ENCODE measurements at places on chromosomes 7 and 10.
A peak's percentile ranks its signal among the peaks of the same experiment; 100 is the strongest.

DNA sequence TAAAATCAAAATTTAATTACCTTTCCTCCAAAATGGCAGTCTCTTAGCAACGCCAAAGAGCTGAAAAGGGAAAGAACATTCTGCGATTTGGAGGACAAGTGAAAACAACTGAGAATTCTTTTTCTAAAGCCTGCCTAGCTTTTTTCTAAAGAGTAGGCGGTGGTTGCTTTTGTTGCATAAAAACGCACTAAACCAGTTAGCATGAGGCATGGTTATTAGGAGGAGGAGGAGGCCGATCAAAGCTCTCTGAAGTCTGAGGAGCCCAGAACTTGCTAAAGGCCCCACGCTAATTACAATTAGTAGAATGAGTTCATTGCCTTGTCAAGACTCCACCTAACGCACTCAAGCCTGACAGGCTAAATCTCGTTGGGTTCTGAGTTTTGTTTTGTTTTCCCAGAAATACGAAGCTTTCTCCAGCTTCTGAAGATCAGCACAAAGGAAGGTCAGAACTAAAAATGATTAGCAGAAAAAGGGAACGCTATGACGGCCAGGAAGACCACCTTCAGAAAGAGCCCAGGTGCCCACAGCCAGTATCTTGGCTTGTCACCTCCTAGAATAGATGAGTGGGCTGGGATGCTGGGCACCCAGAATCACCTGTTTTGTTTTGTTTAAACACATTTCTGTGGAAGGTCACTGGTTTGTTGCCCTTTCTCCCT, 72.0 kb downstream of the FGFR2 start:
- no peak for DNase-seq

DNA sequence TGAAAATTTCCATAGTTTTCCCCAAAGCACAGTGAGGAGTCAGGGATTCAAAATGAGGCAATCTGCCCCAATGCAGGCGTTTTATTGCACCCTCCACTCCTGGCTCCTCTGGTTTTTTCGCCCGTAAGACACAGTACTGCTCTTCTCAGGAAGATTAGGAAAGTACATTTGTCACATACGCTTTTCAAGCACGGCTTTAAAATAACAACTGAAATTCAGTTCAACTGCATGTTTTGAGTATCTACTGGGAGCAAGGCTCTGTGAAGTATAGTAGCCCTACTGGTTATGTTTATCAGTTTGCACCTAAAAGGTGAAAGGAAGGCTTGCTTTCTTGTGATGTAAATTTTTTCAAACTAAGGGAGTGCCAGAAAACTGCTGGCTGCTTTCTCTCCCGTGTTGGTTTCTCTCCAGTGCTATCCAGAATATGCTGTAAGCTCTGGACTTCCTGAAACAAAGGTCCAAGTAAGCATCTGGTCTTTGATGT, 1.9 kb upstream of the SGMS1 start:
- no peak for DNase-seq

DNA sequence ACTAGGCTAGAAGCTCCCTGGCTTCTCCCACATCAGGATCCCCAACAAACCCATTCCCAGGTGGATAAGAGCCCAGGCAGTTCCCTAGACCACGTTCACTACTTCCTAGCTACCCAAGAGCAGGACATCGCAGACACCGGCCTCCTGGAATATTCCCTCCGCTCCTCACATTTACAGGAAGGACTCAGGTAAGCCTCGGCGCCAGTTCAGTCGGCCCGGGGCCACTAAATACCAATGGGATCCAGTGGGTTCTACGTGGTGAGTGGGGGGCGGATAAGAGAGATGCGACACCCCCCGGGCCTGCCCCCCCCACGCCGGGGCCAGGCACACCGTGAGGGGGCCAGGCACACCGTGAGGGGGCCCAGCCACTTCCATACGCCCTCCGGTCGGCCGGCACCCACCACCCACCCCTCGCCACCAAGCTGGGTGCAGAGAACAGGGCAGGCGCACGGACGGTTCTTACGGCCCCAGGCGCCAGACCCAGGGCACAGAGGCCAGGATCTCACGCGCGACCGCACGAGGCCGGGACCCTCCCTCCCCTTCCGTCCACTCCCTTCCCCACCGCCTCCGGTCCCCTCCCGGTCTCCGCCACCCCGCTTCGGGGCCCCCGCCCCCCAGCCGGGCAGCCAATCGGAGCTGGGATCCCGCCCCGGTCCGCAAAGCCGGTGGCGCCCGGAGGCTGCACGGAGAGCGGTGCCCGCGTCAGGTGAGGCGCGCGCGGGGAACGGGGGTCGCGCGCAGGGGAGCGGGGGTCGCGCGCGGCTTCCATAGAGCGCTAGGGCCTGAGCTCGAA, at the start of gene BLVRA:
TSS of gene BLVRA (plus strand) at position 652 of the 793 bp plus-strand sequence. CDS start 12,479 bp downstream, outside the sequence.
- DNase-seq: peak; percentile 86

- no peak for DNase-seq
Observed at GRCh38 chr7:123751821-123752220, 3.0 kb upstream of the WASL start.

DNA sequence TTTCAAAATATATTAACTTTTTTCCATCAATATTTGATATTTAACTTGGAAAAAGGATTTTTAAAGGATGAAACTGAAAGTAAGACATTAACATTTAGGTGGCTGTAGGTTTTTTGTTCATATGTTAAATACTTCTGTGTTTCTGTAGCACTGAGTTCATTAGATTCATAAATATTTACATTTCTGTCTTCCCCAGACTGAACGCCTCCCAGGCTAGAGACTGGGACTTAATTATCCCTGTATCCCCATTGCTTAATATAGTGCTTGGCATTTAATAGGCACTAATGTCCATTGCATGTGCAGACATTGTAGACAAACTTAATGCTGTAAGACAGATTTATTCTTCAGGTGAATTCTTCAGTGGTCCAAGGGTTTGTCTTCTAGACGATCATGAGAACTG, 7.4 kb downstream of the PTPN12 start:
- DNase-seq: no peak

GRCh38 chr10:49158915-49159314, 25.1 kb upstream of the FAM170B start:
- DNase-seq: no peak

DNA sequence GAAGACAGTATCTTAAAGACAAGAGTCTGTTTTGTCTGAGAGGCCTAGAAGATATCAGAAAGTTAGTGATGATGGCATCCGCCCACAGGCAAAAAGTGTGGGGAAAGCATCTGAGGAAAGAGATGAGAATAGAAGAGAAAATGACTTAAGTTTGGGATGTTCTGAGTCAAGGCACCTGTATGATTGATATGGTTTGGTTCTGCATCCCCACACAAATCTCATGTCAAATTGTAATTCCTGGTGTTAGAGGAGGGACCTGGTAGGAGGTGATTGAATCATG, 568.2 kb upstream of the MGMT start:
- DNase-seq: no peak

- no peak for DNase-seq
Observed at GRCh38 chr10:60384011-60384410, 5.7 kb downstream of the ANK3 start.

GRCh38 chr7:2162959-2163358, 69.8 kb downstream of the MAD1L1 start:
- no peak for DNase-seq

GRCh38 chr7:151769188-151769821, 107.6 kb downstream of the PRKAG2 start:
- DNase-seq: peak; percentile 48

- no peak for DNase-seq
Observed at GRCh38 chr7:128203047-128203491, 38.0 kb upstream of the LEP start.

GRCh38 chr7:132080467-132080866, 495.8 kb downstream of the PLXNA4 start:
- no peak for DNase-seq

GRCh38 chr10:12484002-12484918, 134.9 kb downstream of the CAMK1D start:
- DNase-seq: no peak

- DNase-seq: peak; percentile 21
Observed at GRCh38 chr10:7625836-7626235, 40.9 kb downstream of the ITIH5 start.

- DNase-seq: no peak
Observed at GRCh38 chr10:104666106-104666505, 25.0 kb downstream of the SORCS3 start.

- no peak for DNase-seq
Observed at GRCh38 chr7:99090771-99091542, 53.0 kb downstream of the SMURF1 start.

DNA sequence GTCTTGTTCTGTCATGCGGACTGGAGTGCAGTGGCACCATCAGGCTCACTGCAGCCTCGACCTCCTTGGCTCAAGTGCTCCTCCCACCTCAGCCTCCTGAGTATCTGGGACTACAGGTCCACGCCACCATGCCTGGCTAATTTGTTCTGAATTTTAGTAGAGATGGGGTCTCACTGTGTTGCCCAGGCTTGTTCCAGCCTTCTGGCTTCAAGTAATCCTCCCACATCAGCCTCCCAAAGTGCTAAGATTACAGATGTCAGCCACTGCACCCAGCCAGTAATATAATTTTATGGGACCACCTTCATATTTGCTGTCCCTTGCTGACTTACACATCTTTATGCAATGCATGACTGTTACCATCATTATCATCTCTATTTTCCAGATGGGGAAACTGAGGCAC, 1.5 kb upstream of the HSPB1 start:
- DNase-seq: no peak

DNA sequence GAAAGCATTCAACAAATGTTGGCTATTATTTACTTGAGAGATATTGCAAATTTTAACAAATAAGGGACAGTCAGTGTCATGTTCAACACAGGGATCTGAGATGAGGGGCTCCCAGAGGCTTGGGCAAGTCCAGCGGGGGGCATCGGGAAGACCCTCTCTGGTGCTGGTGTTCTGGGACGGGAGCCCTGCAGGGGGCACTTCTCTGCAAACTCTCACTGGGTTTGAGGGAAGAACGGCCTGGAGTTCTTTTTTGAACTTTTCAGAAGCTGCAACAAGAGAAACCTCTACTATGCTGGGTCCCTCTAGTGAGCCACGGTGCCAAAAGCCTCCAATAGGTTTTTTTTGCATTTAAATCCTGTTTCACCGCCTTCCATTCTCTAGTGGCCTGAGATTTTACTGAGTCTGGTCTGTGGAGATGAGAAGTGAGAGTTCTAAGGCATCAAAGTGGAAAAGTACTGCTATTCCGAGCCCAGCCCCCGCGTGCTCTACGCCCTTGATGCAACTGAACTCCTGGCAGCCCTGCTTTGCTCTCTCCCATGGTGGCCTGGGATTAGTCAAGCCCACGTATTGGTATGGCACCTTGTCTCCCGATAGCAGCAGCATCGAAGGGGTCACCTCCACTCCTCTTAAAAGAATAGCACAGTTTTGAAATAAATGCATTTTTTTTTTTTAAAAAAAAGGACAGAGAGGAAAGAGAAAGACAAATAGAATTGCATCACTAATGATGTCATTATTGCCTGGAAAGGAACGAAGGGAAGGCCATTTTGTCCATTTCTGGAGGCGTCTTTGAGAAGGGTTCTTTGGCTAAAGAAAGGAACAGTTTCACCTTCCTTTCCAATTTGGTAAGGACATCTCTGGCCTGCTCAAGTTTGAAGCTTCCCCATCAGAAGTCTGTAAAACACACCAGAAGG, 43.5 kb downstream of the CLEC2L start:
- DNase-seq: no peak

DNA sequence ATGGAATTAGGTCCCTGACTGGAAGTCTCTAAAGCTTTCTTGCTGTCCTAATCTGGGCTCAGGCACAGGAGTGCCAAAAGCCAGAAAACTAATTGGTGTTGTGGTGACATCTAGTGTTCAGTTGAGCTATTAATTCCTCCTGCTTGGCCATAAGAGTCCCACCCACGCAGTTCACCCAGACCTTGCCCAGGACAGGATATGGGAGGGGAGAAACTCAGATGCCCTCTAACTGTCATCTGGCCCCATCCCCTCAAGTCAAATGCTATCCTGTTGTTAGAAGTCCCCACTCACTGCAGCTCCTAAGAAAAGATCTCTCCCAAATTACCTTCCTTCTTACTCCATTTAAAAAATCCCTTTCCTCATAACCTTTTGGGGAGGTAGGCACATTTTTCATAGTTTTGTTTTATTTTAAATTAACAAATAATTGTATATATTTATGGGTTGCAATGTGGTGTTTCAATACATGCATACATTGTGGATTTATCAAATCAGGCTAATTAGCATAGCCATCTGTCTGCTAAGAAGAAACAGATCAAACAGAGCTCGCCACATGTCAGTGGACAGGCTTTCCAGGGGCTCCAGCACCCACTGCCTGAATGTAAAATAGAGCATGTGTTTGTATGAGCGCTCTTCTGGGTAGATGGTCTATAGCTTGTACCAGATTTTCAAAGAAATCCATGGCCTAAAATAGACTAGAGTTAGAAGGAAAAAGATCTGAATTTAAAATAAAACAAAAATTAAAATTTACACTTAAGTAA, 84.0 kb downstream of the GSAP start:
- peak; percentile 70 for DNase-seq

DNA sequence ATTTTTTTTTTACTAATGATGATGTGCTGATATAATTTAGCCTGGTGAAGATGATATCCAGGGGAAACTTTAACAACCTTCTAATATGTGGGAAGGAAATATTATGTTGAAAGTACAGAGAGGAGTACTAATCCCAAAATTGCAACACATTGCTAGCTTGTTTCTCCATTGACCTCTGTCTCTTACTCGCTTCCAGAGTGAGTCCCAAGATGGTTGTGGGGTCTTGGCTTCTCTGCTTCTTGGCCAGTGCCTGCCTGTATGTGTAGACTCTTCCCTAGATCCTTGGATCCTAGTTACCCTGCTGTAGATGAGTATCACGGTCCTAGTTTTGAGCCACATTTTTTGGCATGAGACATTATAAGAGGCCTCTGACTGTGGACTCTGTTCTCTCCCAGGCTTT, 17.5 kb downstream of the BMPER start:
- DNase-seq: no peak

GRCh38 chr10:96093948-96094347, 36.1 kb upstream of the ZNF518A start:
- DNase-seq: no peak

- no peak for DNase-seq
Observed at GRCh38 chr7:140521421-140521820, 42.1 kb upstream of the MKRN1 start.

- no peak for DNase-seq
Observed at GRCh38 chr7:142391191-142391992, 133.5 kb upstream of the PRSS58 start.

- DNase-seq: no peak
Observed at GRCh38 chr10:88858491-88858890, 6.8 kb upstream of the ANKRD22 start.

DNA sequence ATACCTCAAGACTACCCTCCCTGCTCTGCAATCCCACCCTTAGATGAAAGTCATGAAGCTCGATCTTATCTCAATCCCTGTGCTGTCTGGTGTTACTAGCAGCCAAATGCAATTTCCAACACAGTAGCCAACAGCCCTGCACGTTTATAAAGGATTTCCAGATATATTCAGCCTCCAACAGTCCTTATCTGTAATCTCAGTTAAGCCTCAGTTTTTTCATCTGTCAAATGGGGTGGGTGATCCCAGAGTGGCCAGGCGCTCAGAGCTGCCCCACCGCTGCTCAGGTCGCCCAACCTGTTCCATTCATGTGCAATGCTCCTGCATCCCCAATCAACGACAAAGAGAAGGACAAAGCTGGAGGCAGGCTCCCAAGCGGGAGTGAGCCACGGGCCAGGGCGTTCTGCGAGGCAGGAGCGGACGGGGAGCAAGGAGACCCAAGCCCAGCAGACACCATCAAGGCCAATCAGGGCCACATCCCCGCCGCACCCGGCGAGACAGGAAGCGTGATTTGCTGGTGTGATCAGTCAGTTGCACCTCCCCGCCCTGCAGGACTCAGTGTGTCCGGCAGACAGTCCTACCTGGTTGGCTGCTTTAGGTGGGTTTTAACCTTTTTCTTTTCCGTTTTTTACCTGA, 19.7 kb downstream of the PDGFA start:
- DNase-seq: peak; percentile 74

GRCh38 chr7:123755338-123755737, 6.5 kb upstream of the WASL start:
- no peak for DNase-seq

GRCh38 chr10:127486355-127486754, 62.8 kb upstream of the NPS start:
- no peak for DNase-seq
